Activated CD8-positive, alpha-beta memory T cell treated with anti-CD3 and anti-CD28 coated beads for 4 hours (primary cell): ENCODE measurements at places on chromosomes 3 and 15.

DNA sequence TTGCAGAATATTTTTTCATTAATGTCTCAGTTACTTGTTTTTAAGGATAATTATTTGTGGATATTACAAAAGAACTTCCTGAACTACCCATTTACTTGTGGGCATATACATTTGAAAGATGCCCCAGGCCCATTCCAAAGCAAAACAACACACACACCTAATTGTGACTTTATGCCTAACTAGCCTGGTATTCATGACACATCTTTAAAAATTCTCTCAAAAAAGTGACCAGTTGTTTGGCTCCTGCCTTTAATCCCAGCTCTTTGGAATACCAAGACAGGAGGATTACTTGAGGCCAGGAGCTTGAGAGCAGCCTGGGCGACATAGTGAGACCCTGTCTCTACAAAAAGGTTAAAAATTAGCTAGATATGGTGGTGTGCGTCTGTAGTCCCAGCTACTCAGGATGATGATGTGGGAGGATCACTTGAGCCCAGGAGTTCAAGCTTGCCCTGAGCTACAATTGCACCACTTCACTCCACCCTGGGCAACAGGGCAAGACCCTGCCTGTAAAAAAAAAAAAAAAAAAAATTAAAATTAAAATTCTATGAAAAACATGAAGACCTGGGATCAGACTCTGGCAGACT, 51.7 kb upstream of the SLC4A7 start:
- DNase-seq, result no peak

DNA sequence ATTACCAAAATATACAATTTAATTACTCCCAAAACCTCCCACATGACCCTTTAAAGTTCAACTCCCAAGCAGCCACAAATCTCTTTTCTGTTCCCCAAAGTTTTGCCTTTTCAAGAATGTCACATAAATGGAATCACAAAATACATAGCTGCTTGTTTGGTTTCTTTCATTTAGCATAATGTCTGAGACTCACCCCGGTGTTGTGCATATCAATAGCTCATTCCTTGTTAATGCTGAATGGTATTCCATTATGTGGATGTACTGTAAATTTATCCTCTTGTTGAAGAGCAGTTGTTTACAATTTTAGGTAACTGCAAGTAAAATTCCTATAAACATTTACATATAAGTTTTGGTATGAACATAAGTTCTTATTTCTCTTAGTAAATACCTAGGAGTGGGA, 15.5 kb downstream of the NAA50 start:
- no peak for DNase-seq

- no peak for DNase-seq
Measured at GRCh38 chr15:64105113-64105704, 9.4 kb downstream of the SNX1 start.

DNA sequence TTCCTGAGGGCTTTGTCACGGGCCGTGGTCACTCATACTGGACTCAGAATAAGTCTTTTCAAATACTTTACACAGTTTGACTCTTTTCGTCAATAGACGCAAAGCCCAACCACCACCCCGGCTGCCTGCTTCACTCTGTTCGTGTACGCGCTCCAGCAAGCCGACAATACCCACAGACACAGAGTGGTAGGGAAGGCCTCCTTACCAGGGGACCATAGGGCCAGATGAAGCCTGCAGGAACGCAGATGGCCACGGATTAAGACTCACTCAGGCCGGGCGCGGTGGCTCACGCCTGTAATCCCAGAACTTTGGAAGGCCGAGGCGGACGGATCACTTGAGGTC, 29.7 kb downstream of the EFCAB12 start:
- no peak for DNase-seq

- no peak for DNase-seq
Measured at GRCh38 chr15:55715355-55716076, 27.4 kb downstream of the PRTG start.

GRCh38 chr3:46734773-46735172, 17.1 kb upstream of the PRSS50 start:
- no peak for DNase-seq

DNA sequence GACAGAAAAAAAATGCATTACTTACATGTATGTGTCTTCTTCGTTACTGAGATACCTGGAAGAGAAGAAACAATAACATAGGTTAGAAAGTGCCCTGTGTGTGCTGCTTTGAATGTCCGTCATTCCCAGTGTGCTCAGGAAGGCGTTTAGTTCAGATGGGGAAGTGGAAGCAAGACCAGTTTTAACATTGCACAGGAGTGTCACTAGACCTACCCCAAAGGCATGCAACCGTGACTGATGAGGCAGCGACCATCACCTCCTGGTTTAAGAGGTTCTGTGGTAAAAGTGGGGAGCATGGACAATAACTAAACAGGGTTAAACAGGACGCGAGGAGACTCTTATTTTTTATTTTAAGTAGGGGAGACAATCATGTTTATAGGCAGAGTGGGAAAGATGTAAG, 199.7 kb upstream of the ICE2 start:
- DNase-seq, result no peak

DNA sequence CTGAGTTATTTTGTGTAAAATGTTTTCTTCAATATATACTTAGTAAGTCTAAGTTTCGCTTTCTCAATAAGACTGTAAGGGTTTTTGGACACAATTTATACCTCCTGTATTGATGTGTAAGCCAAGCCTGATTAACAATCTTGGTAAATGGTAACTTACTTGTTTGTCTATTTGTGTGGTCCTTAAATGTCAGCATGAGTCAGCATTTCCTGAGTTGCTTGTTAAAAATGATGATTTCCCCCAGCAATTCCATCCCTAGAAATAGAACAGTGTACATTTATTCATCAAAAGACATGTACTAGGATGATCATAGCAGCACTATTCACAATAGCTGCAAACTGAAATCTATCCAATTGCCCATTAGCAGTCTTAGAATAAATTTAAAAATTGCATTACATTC, 53.4 kb upstream of the LRIG1 start:
- DNase-seq, result no peak

GRCh38 chr3:45507820-45508317, 86.7 kb upstream of the LIMD1 start:
- no peak for DNase-seq

DNA sequence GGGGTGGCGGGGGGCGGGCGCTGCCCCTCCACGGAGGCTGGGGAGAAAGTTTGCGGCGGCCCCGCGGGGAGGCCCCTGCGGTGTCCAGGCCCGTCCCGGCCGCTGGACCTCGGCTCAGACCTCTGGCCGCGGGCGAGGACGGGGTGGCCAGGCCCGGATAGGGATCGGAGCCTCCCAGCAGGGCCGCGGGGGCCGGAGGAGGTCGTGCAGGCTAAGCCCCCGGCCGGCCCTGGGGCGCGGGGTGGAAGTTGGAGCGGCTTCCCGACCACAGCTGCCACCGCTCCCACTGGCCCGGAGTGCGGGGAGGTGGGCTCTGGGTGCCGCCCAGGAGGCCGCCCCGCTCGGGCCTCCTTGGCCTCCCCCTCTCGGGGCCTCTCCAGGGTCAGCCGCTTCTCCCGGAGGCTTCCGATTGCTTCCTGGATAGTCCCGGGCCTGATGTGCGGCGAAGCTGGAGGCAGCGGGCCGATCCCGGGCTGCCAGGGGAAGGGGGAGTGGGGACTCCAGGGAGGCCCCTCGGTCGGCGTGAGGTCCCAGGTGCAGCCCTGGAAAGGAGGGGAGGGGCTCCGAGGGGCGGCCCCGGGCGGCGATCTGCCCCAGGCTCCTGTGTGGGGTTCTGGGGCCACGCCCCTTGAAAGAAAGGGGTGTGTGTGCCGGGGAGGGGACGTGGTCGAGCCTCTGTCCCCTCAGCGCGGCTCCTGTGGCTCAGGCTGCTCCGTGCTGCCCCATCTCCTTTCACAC, 907 bp downstream of the PLXNA1 start:
- peak; percentile 13 for DNase-seq

GRCh38 chr15:60916679-60917460, 312.2 kb downstream of the RORA start:
- DNase-seq, result peak; percentile 69

GRCh38 chr3:36741285-36741684, 23.1 kb downstream of the DCLK3 start:
- DNase-seq, result no peak

DNA sequence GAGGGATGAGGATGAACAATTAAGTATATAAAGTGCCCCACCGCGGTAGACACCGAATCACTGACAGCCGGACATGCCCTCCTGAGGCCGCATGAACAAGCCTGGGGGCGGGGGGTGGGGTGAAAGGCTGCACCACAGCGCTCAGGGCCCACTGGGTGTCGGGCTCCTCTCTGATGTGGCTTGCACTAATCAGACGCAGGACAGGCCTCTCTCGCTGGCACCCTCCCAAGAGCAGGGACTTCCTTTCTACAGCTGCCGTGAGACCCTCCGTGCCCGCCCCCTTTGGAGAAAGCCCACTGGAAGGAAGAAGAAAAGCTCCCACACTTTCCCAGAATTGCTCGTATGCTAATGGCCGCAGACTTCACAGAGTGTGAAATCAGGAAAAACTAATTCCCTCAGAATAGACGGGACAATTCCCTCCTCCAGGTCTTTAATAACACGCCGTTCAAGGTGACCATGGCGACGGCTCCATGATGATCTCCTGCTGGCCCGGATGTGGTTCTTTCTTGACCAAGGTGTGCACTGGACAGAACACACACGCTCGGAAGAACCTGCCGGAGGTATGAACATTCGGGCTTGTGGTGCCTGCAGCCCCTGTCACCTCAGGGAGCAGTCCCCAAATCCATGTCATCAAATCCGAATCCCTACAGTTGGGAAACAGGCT, 32.0 kb downstream of the IQSEC1 start:
- DNase-seq, result no peak
